SIG-M5 (cell line): ENCODE measurements at places on chromosomes 11 and 22.

DNA sequence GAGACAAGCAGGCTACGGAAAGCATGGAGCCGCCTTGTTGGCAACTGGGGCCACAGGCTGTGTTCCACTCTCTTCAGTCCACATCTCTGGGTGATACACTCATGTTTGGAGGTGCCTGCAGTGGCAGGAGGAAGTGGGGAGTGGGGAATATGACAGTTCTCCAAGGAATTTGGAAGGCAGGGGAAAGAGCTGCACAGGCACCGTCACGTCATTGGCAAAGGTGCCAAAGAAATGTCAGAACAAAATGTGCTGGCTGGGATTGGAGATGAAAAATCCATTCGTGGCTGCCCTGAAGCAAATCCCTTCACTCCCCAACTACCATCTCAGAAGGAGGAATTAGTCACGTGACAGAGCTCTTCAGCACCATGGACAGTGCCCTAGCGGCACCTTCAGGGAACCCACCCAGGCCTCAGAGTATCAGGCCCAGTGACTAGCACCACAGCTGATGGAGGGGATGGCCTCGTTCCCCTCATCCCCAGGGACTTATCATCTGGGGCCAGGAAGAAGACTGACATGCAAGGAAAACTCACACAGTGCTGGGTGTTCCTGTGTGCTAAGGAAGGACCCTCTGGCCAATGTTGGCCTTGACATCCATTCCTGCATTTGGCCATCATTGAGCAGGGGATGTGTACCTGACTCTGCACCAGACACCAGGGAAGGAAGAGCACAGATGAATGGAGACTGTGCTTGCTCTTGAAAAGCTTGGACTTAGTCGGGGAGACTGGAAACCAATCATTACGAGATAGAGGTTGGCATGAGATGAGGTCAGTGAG lies 48.5 kb upstream of the PRDM11 start:
- no peak for DNase-seq

- DNase-seq, result no peak
Measured at GRCh38 chr11:57560146-57560545, 7.3 kb downstream of the UBE2L6 start.

DNA sequence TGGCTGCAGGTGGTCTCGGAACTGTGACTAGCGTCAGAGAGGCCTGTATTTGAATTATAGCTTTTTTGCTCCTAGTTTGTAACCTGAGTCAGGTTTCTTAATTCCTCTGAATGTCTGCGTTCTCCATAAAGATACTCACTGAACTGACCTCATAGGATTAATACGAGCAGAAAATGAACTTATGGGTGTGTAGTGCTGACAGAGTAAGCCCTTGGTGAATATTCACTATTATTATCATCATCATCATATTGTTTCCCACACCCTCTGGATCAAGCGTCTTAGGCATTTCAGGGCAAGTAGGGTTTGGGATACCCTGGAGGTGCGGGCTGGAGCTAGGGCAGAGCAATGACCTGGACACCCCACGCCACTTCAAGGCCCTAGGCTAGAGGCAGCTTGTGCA lies 29.0 kb downstream of the ARFGAP2 start:
- no peak for DNase-seq

GRCh38 chr11:118213201-118213600 lies 11.6 kb downstream of the JAML start:
- DNase-seq, result no peak

- DNase-seq, result no peak
Measured at GRCh38 chr11:67504005-67504949, 886 bp downstream of the PITPNM1 start.

- DNase-seq, result no peak
Measured at GRCh38 chr11:68741463-68741862, 9.9 kb downstream of the TESMIN start.
